ENCODE measurements at places on chromosomes 1 and 21.

- DNase-seq, result no peak
Observed at GRCh38 chr1:28456078-28456477, 49.8 kb upstream of the RCC1 start.

GRCh38 chr1:178572604-178573003 lies 59.7 kb downstream of the TEX35 start:
- no peak for DNase-seq

GRCh38 chr1:165218731-165219130 lies 137.8 kb downstream of the LMX1A start:
- DNase-seq, result no peak

DNA sequence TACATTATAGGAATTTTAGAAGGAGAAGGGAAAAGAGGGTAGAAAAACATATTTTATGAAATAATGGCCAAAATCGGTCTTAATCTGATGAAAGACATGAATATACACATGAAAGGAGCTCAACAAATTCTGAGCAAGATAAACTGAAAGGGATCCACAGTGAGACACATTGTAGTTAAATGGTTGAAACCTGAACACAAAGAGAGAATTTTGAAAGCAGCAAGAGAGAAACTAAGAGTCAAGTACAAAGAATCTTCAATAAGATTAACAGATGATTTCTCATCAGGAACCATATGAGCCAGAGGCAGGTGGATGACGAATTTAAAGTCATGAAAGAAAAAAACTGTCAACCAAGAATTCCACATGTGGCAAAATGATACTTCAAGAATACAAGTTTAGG lies 15.8 kb upstream of the MTR start:
- no peak for DNase-seq

GRCh38 chr1:167645625-167646414 lies 15.8 kb downstream of the RCSD1 start:
- DNase-seq, result no peak

- no peak for DNase-seq
Observed at GRCh38 chr1:204723131-204723787, 37.7 kb upstream of the LRRN2 start.

DNA sequence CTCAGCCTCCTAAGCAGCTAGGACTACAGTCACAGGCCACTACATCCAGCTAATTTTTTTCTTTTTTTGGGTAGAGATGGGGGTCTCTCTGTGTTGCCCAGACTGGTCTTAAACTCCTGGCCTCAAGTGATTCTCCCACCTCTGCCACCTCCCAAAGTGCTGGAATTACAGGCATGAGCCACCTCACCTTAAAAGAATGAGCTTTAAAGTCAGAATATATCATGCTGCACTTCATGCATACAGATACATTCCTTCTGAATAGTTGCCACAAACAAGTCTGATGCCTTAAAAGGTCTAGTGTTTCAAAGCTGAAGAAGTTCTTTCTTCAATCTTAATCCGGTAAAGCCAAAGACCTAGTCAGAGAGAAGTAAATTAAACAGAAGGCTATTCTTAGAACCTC lies 23.8 kb upstream of the CPLANE2 start:
- DNase-seq, result no peak

DNA sequence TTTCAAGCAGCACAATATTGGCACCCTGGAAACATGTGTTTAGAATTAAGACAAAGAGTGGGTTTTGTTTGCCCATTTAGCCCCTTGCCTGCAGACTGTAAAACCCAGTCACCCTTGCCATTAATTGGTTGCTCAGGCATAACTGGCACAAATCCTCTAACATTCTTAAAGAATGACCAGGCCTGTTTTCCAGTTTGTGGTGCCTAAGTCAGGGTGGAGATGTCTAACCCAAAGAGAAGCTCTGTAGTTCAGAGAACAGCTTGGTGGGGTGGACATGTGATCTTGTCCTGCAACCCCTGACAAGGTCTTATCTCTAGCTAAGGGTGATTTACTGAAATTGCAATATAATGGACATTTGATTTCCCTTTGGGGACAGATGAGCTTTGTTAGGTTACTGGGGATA lies 8.8 kb upstream of the ANGPTL7 start:
- DNase-seq, result no peak

DNA sequence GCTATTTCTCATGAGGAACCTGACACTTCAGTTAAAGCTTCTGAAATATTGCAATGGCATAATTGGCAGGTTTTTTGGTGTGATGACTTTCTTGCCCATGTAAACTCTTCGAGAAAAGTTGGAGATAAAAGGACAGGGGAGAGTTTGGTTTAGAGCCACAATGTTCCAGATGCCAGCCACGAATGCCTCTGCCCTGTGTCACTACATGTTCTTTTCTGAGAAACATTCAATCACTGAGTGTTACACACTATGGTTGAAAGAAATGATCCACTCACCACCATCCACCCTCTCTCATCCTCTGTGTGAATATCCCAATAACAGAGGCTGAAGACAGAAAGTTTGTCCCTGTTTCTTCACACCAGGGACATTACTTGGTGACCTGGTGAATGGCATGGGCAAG lies 66.4 kb downstream of the TNFSF4 start:
- DNase-seq, result no peak

DNA sequence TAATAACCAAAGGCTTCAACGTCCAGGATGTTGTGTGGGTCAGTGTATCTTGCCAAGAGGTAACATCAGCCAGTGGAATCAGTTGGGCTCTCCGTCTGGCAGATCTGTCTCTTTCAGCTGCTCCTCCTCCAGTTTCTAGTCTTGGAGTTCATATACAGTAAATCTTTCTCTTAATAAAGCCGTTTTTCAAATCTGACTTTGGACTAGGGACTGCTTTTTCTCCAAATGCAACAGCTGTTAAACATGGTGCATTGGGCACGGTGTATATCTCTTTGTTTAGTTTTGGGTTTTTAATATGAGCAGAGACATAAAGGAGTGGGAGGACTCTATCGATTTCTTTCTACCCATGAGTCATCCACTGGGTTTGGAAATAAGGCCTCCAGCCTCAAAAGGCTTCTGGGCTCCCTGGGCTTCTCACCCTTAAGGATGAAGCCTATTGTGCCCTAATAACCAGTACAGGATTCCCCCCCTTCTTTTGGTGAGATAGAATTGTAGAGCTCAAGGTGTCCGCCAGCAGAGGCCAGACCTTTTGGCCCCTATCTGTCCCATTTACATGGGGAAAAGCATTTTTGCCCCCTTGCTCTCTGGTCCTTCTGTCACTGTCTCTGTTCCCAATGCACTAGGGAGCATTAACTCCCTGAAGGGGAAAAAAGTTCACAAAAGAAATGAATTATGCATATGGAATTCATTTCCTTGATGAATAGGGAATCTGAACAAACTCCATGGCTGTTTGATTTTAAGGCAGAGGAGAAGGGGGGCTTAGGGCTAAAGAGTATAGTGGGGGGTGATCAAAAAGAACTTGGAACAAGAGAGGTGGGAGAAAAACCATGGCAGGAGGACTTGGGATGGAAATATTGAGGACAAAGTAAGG lies 86.0 kb downstream of the PBX1 start:
- no peak for DNase-seq

DNA sequence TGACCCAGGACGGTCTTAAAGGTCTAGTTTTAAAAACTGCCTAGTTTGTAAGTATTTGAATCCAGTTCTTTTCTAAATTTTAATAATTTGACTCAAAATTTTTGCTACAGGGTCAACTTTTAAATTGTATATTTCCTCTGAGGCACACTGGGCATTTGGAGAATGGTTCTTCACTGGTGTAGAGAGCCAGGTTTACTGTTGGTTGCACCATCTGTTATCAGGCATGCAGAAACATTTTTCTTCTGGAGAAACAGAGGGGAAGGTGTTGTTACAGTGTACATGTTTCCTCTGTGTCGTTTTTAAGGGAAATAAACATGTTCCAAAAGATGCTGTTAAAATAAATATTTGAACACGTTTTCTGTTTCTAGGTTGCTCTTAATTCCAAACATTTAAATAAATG lies 39.0 kb upstream of the RWDD3 start:
- DNase-seq, result no peak

- no peak for DNase-seq
Observed at GRCh38 chr21:44924606-44925377, 4.1 kb upstream of the ITGB2 start.

DNA sequence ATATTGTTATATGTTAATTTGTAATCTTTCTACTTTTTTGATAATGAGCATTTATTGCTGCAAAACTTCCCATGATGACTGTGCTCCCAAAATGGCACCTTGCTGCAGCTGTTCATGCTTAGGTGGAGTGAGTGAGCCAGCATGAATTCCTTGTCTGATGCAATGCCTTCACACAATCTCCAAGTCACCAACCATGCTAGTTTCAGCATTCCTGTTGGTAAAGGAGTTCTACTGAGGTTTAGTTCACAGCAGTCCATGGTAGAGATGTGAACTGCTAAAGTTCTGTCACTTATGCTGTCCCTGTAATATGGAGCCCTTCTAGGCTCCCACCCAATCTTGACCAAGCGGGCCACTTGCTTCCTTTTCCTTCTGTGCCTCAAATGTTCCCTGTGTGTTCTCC lies 26.2 kb upstream of the PRKACB start:
- DNase-seq, result no peak

DNA sequence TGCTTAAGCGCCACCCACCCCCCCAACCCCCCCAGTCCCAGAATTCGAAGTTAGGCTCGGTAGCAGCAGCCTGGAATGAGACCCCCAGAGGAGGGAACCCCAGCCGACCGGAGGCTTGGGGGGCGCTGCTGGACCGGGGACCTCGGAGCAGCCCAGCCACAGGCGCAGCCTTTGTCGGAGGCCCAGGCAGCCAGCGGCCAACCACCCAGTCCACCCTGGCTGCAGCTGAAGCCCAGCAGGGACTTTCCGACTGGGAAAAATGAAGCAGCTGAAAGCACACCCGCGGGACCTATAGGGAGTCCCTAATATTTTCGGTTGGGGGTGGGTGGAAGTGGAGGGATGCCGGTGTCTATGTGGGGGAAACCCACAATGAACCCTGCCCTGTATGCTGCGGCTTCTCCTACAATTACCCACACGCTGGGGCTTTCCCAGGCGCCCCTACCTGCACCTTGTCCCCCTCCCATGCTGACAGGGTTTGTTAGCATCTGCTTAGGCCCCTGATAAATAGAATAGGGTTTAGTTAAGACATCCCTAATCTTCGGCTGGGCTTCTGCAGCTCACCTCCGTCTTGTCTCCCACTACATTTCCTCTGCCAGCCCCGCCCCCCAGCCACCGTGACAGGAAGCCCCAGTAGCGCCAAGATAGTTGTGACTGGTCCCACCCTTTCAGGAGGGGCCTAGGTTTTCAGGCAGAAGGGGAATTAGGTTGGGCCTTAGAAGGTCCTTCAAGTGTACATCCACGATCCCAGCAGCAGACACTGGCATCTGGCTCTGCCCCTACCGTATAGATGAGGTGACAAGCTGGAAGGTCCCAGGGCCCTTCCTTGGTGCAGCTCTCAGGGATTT lies 838 bp downstream of the CCDC28B start:
- peak; percentile 76 for DNase-seq

- DNase-seq, result no peak
Observed at GRCh38 chr1:43938892-43939587, 5.4 kb downstream of the ARTN start.

DNA sequence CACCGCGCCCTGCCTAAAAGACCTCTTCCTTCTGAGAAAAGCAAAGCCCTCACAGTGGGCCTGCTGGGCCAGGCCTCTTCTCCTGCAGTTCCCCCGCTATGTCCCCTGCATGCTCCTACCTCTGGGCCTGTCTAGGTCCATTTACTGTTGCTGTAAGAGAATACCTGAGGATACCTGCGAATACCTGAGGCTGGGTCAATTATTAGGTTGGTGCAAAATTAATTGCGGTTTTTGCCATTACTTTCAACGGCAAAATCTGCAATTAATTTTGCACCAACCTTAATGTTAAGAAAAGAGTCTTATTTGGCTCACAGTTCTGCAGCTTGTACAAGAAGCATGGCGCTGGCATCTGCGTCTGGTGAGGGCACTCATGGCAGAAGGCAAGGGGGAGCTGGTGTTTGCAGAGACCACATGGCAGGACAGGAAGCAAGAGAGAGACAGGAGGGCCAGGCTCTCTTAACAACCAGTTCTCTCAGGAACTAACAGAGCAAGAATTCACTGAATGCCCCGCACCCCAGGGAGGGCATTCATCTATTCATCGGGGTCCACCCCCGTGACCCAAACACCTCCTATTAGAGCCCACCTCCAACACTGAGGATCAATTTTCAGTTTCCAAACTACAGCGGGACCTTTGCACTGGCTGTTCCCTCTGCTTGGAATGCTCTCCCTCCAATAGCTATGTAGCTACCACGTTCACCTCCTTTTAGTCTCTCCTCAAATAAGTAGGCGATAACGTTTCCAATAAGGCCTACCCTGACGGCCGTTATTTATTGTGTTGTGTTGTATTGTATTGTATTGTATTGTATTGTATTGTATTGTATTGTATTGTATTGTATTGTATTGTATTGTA lies 9.6 kb upstream of the UTS2 start:
- no peak for DNase-seq

GRCh38 chr1:199290186-199290585 lies 651.3 kb downstream of the PTPRC start:
- DNase-seq, result no peak

DNA sequence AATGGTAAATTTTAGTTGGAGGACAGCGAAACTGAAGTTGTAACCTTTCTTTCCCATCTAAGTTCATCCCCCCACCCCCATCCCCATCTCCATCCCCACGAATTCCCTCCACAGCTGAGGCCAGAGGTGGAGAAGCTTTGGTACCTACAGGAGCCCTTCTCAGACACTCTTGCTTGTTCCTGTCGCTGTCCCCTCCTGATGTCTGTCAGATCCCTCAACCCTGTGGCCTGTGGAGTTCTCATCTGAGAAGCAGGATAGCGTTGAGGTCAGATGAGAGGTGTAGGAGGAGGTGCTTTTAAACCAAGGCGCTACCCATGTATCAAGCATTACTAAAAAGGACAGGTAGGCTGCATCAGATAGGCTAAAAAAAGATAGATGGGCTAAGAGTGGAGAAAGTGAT lies 769 bp downstream of the NTPCR start:
- DNase-seq, result peak; percentile 21

GRCh38 chr1:31377364-31377863 lies 4.5 kb upstream of the FABP3 start:
- DNase-seq, result no peak

DNA sequence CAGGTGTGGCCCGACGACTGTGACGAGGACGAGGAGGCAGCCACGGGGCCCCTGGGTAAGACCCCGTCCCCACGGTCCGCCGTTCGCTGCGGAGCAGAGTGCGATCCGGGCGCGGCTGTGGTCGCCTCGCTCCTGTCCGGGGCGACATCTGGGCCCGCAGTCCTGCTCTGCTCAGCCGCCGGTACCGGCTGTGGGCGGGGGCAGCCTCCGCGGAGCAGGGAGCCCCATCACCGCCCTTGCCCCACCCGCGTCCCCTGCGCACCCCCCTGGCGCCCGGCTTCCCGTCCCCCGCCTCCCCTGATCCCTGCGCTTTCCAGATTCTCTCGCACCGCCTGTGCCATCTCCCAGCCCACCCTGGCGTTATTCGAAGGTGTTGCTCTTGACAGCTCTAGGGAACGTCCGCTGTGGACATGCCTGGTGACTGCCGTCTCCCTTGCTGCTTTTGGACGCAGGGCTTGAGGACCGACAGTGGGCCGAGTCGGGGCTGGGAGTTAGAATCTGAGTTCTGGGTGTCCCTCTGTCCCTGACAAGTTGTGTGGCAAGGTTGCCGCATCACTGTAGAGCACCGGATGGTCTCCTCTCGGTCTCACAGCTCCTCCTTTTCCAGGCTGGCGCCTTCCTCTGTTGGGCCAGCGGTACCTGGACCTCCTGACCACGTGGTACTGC lies 596 bp downstream of the TOR3A start:
- DNase-seq, result peak; percentile 33

- no peak for DNase-seq
Observed at GRCh38 chr21:41345934-41346685, 15.7 kb upstream of the MX2 start.
